ENCODE measurements at places on chromosomes 7 and 10. TPM values are rescaled to one million over a fixed set of nuclear protein-coding genes. Genes with fewer than 3 reads are reported as not detected.
A peak's percentile ranks its signal among the peaks of the same experiment; 100 is the strongest.

GRCh38 chr7:130454959-130455358, 14.1 kb upstream of the CEP41 start:
- H3K27me3 ChIP-seq: no peaks in the 10 kb centered on the region
- no peak overlapping the region for H3K4me3 ChIP-seq
- no peaks in the 10 kb centered on the region for H3K36me3 ChIP-seq
- no peak overlapping the region for H3K27ac ChIP-seq
- no peak for DNase-seq

- peaks cover 34% of the 10 kb centered on the region for H3K36me3 ChIP-seq
- H3K4me3 ChIP-seq: no peak overlapping the region
- H3K4me1 ChIP-seq: no peaks in the 10 kb centered on the region
- DNase-seq: no peak
Measured at GRCh38 chr7:30635798-30636197, 41.1 kb downstream of the GARS1 start.

DNA sequence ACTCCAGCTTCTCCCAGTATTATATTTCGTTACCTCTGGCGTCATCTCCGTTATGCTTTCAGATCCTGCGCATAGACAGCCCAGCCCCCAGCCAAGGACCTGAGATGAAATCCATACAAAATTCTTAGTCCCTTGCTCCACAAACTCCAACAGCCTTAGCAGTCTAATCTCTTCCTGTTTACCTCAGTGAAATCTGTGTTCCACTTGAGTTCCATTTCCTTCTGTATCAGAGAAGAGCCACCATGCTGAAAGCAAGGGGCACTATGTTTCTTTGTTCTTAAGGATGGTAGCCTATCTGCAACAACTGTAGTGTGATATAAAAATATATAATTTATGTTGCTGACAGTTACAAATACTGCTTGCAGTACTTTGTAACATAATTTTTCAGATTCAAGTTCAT, 59.8 kb downstream of the PTEN start:
- no peaks in the 10 kb centered on the region for H3K4me1 ChIP-seq
- H3K36me3 ChIP-seq: no peaks in the 10 kb centered on the region
- DNase-seq: no peak
- no peak overlapping the region for H3K4me3 ChIP-seq
- no peaks in the 10 kb centered on the region for H3K27me3 ChIP-seq

Gene SFRP5
- 5.5 TPM for total RNA-seq

Gene BEND7
- 17.0 TPM for total RNA-seq

- H3K4me1 ChIP-seq: peaks cover 13% of the 10 kb centered on the region
- no peaks in the 10 kb centered on the region for H3K27me3 ChIP-seq
- no peaks in the 10 kb centered on the region for H3K36me3 ChIP-seq
- no peak for DNase-seq
- no peak overlapping the region for H3K4me3 ChIP-seq
- H3K27ac ChIP-seq: peak overlapping the region; percentile 59
Measured at GRCh38 chr7:47326808-47327207, 255.1 kb downstream of the TNS3 start.

- no peak overlapping the region for H3K27ac ChIP-seq
- H3K27me3 ChIP-seq: no peaks in the 10 kb centered on the region
- no peak overlapping the region for H3K4me3 ChIP-seq
- H3K4me1 ChIP-seq: no peaks in the 10 kb centered on the region
- DNase-seq: no peak
Measured at GRCh38 chr7:107843184-107843583, 40.2 kb upstream of the SLC26A3 start.

GRCh38 chr7:35906191-35906908, 105.5 kb downstream of the SEPTIN7 start:
- DNase-seq: no peak
- no peaks in the 10 kb centered on the region for H3K36me3 ChIP-seq

DNA sequence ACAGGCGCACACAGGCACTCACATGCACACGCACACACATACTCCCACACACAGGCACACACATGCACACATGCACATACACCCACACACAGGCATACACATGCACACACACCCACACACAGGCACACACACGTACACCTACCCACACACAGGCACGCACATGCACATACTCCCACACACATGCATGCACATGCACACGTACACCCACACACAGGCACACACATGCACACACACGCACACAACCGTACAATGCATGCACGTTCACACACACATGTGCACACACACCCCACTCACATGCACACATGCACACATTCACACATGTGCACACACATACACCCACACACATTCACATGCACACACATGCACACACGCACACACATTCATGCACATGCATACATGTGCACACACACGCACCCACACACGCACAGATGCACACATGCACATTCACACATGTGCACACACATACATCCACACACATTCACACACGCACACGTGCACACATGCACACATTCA, 59.3 kb downstream of the MKI67 start:
- no peak for DNase-seq
- H3K36me3 ChIP-seq: no peaks in the 10 kb centered on the region
- H3K4me3 ChIP-seq: no peak overlapping the region
- H3K4me1 ChIP-seq: no peaks in the 10 kb centered on the region
